ENCODE measurements at places on chromosomes 7 and 10.
A peak's percentile ranks its signal among the peaks of the same experiment; 100 is the strongest.

- DNase-seq = no peak
These were observed 28.2 kb downstream of the SFR1 start for GRCh38 chr10:104150139-104150538.

- no peak for DNase-seq
These were observed 13.3 kb downstream of the PARP12 start for GRCh38 chr7:140049339-140050024.

DNA sequence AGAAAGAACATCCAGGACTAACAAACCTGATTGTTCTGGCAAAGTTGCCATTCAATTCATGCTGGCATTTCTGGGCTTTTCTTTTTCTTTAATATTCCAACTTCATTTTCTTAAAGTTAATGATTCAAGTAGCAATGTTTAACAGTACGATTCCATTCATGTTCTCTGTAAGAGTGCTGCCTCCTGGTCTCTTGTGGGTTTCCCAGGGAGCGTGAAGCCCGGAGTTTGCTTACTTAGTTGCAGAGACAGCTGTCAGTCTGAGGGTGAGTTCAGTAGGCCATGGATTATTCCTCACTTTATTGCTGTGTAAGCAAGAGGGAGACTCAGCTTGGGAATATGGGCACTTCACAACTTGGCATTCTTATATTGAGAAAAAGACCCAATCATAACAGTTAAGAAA lies 142.2 kb downstream of the TWIST1 start:
- DNase-seq = no peak

DNA sequence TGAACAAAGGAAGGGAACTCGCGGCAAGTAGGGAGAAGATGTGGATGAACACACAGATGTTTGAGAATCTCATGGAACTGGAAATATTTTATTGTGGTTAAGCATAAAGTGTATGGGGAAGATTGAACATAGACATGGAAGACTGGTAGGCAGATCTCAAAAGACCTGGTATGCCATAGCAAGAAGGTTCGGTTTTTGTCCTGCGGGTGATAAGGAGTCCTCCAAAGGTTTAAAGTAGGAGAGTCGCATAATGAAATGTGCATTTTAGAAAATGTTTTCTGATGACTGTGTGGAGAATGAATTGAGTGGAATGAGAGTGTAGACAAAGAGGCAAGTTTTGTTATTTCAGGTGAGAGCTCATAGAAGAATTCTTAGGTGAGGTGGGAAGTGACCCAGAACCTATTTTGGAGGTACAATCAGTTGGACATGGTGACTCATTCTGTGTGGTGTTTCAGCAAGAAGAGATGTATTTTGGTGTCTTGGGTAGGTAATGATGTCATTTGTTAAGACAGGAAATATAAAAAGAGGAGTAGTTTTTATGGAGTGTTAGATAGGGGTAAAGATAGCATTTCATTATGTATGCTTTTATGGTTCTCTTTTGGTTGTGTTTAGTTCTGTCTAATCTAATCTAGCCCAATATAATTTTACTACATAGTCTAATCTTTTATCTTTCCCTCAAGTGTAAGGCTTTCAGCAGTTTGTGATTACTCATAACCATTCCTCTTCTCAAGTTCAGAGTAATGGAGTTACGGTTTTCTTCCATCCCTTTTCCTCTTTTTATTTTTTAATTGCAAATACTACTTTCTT lies 239.2 kb downstream of the EXOC4 start:
- DNase-seq = no peak

- DNase-seq = no peak
These were observed 1000.9 kb downstream of the LRMDA start for GRCh38 chr10:76432016-76433012.

DNA sequence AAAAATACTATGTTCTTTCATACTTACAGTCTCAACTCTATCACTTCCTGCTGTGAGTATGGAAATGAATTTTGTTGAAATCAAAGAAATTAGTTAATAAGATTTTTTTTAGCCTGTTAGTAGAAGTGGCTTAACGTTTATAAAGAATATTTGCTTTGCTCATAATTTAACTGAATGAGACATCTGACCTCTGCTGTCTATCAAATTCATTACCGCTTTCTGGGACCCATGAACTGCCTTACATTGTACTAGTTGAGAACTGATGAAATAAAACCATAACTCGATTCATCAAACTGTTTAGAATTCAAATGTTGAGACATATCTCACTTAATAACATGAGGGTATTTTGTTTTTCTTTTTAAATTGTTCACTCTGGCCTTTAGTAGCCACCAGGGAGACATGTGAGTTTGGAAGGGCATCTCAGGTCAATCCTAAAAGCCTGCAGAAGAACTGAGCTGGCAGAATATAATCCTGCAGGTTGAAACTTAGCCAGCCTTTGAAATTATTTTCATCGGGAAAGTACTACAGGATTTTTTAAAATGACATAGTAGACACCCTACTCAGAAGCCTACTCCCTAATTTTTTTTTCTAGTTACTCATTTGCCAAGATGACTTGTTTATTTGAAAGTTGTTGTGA lies 78.7 kb downstream of the KIAA1217 start:
- DNase-seq = no peak

DNA sequence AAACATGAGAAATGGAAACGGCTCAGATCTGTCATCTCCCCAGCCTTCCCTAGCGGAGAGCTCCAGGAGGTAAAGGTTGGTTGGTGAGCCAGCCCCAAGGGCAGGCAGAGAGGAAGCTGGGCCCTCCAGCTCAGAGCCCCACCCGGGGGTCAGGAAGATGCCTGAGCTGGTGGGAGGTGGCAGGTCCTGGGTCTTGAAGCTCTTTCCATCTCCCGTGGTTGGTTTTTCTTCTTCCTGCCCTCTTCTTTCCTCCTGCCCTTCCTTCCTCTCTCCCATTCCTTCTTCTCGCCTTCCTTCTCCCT lies 384.2 kb upstream of the FOXK1 start:
- DNase-seq = no peak

DNA sequence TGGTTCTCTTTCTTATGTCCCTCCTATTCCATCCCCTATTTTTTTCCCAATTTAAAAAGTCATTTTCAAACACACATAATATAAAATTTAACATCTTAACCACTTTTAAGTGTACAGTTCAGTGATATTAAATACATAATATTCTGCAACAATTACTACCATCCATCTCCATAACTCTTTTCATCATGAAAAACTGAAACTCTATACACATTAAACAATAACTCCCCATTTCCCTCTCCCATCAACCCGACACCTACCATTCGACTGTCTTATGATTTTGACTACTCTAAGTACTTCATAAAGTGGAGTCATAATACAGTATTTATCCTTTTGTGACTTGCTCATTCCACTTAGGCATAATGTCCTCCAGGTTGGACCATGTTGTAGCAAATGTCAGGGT lies 2.6 kb downstream of the KIF11 start:
- no peak for DNase-seq

DNA sequence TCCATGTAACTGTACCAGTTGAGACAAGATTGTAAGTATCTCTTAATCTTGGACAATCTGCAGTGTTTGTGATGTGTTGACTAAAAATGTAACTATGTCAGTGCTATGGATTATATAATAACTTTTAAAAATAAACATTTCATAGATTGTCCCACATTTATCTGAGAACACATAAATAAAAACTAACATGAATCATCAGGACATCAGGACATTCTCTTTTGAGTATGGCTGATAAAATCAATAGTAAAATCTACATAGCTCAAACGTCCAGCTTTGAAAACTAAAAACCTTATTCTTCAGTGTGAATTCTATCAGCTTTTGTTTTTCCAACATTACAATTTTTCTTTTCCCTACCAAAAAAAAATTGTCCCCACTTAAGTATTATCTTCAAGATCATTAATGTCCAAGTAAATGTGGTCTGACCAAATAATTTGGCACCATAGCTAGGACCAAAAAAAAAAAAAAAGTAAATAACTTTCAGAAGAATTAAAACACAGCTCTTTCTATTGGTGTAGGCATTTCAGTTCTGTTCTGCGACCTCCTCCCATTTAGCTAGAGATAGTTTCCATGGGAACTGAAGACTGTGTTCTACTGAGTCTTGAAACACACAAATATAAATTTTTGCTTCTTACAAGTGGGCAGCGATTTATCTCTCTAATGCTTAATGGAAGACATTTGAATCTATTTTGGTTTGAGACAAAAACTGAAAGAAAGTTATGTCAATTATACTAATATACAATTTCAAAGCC lies 123.0 kb upstream of the SGCE start:
- no peak for DNase-seq

- no peak for DNase-seq
These were observed 4.8 kb upstream of the CYP3A43 start for GRCh38 chr7:99822731-99823718.

DNA sequence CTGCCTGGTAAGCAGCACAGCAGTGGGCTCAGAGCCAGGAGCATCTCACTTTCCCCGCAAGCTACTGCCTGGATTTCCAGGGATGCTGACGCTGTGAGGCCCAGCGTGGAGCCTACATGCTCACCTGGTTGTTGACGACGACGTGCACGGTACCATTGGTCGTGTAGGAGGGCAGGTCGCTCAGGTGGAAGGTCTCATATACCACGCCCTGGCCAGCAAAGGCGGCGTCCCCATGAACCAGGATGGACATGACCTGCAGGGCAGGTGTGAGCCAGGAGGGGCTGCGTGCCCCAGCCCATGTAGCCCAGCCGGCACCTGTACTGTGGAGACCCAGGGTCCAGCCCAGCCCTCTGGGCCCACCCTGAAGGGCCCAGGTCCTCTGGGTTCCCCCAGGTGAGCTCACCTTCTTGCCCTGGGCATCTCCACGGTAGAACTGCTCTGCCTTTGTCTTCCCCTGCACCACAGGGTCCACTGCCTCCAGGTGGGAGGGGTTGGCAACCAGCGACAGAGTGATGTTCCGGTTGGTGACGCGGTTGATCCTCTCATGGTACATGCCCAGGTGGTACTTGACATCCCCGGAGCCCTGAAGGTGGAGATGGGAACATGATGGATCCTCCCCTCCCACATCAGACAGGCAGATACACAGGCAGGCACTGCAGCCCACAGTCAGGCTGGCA lies 15.4 kb downstream of the OGDHL start:
- no peak for DNase-seq

- no peak for DNase-seq
These were observed 12.3 kb downstream of the NHLRC2 start for GRCh38 chr10:113866551-113867394.

- DNase-seq = peak; percentile 72
These were observed 683 bp upstream of the ENTPD7 start for GRCh38 chr10:99658622-99659030.

DNA sequence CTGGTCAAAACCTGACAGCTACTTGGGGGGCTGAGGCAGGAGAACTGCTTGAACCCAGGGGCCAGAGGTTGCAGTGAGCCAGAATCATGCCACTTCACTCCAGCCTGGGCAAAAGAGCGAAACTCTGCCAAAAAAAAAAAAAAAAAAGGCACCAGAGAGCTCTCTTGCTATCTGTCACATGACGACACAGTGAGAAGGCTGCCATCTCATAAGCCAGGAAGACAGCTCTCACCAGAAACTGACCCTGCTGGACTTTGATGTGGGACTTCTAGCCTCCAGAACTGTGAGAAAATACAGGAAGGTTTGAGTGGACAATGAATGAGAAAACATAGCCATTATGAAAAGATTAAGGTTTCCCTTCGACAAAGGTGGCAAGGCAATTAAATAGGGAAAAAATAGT lies 51.1 kb upstream of the KCNIP2 start:
- DNase-seq = no peak

- no peak for DNase-seq
These were observed 56.1 kb upstream of the CAPZA2 start for GRCh38 chr7:116806046-116806944.

DNA sequence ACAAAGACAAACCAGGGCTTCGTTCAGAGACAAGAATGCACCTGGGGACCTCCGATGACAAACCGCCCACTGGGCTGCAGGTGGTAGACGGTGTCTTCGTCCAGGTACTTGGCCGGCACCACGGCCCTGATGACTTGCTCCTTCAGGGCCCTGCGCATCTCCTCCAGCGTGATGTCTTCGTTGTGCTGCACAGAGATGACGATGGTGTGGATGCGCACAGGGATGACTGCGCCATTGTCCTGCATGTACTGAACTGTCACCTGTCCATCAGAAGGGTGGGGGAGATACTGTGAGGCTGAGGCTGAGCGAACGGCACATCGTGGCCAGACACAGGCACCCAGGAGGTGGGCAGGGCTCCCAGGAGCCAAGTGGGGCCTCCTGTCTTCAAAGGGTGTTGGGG lies 13.1 kb downstream of the MAT1A start:
- no peak for DNase-seq

DNA sequence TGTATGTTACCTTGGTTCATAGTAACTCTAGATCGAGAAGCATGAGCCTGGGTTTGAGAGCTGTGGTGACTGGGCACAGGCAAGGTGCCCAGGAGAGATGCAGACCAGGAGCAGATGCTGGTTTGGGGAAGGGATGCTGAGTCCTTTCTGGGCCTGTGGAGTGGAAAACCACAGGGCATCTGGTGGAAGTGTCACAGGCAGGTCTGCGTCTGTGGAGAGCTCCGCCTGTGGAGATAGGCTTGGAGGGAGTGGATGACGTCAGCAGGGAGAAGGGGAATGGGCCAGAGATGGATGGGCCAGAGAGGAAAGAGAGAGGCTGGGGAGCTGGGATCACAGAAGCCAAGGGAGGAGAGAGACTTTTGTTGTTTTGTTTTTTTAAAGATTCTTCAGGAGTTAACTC lies 14.8 kb downstream of the CYP26A1 start:
- DNase-seq = no peak

DNA sequence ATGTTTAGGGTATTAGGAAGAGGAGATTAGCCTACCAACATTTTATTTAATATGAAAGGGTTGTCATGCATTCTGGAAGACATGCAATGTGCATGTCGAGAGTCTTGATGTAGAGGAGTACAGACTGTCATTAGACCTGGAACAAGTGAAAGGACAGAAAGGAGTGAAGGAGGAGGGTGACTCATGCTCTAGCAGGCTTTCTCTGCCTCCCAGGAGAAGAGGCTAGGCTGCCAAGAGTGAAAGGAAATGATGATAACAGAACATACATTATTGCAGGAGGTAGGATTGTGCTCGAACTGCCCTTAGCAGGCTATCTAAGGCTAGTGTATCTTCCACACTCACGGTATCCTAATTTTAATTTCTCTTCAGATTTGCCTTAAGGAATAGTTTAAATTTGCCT lies 228.8 kb downstream of the EXOC4 start:
- no peak for DNase-seq

- no peak for DNase-seq
These were observed 58.5 kb downstream of the ELMO1 start for GRCh38 chr7:37390114-37390513.

DNA sequence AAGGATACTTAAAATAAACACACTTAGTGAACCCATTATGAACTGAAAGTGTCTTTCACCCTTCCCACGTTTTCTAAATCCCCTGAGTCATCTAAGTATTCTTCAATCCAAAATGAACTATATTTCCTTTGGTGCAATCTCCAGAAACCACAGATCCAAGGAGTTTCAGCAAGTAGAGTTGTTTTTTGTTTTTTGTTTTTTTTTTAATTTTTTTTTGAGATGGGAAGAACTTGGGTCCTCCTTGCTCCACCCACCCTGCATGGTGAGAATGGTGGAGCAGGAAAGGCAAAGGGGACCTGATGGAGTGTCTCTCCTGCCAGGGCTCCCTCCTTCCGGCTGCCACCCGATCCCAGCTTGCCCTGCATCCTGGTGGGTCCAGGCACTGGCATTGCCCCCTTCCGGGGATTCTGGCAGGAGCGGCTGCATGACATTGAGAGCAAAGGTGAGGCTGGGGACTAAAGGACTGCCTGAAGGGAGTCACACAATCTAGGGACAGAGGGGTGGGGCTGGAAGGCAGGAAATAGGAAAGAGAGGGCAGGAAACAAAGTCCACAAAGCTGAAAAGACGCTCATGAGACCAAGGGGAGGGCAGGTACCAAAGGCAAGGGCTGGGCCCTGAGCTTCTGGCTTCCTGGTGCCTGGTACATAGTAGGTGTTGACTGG lies 12.1 kb downstream of the ATG9B start:
- DNase-seq = no peak

All from stimulated activated CD4-positive, alpha-beta T cell treated with anti-CD3 and anti-CD28 coated beads, Interleukin-2, amount 100 ng/mL, for 24 hours (primary cell).